CD8-positive, alpha-beta memory T cell (primary cell): ENCODE measurements at places on chromosomes 2 and 18.

DNA sequence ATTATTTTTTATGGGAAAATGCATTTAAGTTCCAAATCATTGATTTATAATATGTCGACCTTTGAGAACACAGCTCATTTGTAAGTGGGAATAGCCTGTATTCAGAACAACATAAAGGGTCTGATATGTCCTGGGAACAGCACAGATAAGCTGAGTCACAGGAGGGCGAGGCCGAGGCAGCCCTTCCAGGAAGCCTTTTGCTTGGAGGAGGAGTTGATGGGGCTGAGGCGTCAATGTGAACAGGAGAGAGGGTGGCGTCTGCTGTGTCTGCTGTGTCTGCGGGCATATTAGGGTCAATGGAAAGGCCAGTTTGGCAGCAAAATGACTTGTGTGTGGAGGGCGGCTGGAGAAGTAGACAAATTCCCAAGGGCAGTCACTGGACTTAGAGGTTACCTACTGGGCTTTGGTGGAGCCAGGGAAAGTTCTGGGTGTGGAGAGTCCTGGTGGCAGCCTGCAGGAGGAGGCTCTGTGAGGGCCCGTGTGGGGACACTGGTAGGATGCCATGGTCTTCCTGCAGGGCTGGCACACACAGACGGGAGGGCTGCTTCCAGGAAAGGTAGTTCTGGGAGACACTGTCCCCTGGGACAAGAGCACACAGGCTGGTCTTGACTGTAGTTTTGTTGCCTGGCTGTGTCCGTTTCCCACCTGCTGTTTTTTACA, 128.1 kb downstream of the GLI2 start:
- H3K4me1 ChIP-seq: no peaks in the 10 kb centered on the region
- no peak overlapping the region for H3K4me3 ChIP-seq
- no peaks in the 10 kb centered on the region for H3K36me3 ChIP-seq
- DNase-seq: no peak
- H3K27me3 ChIP-seq: no peaks in the 10 kb centered on the region
- no peak overlapping the region for H3K27ac ChIP-seq

GRCh38 chr18:11324956-11325882, 175.8 kb upstream of the PIEZO2 start:
- no peak overlapping the region for H3K4me3 ChIP-seq
- no peaks in the 10 kb centered on the region for H3K4me1 ChIP-seq
- no peaks in the 10 kb centered on the region for H3K27me3 ChIP-seq
- DNase-seq: no peak

GRCh38 chr2:134080386-134081089, 173.3 kb upstream of the MGAT5 start:
- no peaks in the 10 kb centered on the region for H3K4me1 ChIP-seq
- no peak overlapping the region for H3K4me3 ChIP-seq
- DNase-seq: no peak
- peaks cover 4% of the 10 kb centered on the region for H3K27me3 ChIP-seq
- no peaks in the 10 kb centered on the region for H3K36me3 ChIP-seq

DNA sequence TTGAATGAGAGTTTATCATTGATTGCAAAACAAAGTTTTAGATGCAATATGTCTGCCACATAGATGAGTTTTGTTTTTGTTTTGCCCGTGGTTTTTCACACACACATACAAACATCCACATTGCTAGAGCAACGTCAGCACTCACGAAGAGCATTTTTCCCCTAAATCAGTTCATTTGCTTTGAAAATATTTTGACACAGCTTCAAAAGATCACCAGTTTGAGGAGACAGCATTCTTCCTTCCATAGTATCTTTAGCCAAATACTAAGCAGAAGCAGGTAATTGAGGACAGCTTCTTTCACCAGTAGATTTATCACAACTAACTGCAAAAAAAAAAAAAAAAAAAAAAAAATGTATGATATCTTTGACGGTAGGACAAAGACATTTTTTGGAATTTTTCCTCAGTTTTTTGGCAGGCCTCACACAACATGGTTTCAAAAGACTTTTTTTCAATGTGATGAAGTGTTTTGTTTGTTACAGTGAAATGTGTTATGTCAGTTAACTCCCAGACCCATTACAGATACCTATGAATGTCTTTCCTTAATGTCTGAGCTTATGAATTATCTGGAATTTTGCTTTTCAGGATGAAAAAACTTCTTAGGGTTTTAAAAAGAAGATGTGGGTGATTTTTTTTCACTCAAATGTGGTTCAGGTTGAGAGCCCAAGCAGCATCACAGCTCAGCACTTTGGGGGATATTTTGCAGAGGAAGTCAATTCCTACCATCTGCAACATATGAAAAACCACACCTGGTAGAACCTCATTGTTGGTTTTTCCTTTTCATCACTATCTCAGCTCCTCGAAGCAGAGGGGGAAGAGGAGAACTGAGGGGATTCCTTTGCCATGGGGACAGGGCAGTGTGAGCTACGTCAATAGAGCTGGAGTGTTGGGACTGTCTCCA, 31.6 kb downstream of the AOX1 start:
- H3K36me3 ChIP-seq: no peaks in the 10 kb centered on the region
- no peaks in the 10 kb centered on the region for H3K4me1 ChIP-seq
- no peaks in the 10 kb centered on the region for H3K27me3 ChIP-seq
- no peak overlapping the region for H3K4me3 ChIP-seq
